ENCODE measurements at places on chromosomes 3 and 15.

DNA sequence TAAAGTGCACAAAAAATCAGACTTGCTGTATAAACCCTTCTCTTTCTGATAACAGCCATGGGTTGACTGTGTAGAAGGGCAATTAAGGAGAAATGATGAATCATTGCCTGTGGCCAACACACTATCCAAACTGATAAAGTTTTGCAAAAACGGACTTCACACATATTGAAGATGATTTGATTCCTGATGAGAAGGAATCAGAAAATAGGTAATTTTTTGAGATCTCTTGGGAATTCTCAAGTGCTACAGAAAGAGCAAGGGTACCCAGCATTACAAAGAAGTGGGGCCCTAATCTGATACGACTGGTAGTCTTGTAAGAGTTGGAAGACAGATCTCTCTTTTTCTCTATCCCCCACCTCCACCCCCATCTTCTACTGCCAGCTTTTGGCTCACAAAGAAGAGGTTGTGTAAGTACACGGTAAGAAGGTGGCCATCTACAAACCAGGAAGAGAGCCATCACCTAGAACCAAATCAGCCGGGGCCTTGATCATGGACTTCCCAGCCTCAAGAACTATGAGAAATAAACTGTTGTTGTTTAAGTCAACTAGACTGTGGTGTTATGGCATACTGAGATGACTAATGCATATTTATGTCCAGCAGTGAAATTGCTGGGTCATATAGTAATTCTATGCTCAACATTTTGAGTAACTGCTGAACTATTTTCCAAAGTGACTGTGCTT, 254.7 kb downstream of the EDEM1 start:
- no peak for DNase-seq

GRCh38 chr15:87686339-87686738, 570.2 kb downstream of the NTRK3 start:
- DNase-seq = no peak

- no peak for DNase-seq
Measured at GRCh38 chr3:115590873-115591272, 32.4 kb upstream of the GAP43 start.

DNA sequence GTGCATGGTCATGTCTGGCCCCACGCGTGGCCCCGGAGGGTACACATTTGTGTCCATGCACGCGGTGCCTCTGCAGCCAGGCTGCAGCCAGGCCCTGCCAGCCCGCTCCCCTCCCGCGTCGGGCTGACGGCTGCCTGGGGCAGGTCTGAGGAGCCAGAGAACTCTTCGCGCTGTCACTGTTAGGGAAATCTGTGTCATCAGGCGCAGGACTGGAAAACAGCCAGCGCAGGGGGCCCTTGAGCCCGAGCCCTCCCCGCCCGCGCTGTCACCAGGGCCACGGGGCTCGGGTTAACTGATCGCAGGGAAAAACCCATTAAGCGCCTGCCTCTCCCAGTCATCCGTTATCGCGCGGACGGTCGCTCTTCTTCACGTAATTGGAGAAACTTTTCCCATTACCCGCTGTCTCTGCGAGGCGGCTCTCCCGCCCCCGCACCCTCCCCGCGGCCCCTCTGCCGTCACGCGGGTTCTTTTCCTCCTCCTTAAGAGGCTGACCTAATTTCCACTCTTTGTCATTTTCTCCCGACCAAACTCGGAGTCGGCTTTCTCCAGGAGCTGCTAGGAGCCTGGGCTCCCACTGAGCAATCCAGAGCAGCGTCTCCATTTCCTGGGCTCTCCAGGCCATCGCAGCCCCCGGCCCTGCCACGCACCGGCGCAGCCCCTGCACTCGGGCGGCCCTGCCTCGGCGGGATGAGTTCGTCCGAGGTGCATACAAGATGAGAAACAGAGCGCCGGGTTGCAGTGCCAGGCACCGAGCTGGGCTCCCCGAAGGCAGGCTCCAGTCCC, 57.5 kb upstream of the PRR23E start:
- DNase-seq = no peak

DNA sequence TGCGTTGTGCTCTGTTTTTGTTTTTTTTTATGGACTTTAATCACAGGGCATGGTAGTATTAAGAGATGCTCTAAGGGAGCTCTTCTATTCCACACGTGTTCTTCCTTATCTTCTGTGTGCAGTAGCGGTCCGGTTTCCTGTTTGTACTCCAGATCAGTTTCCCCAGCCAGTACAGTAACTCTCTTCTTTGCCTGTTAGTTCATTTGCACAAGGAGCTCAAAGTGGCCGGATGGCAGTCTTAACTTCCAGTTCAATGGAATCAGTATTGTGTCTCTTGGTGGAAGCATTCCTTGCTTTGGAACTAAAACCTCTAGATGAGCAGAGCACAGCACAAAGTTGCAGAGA, 122.0 kb downstream of the KLF13 start:
- no peak for DNase-seq

- DNase-seq = no peak
Measured at GRCh38 chr3:157981819-157982218, 124.4 kb downstream of the SHOX2 start.

- DNase-seq = no peak
Measured at GRCh38 chr3:16790432-16791400, 94.0 kb upstream of the PLCL2 start.

GRCh38 chr15:98996169-98996568, 11.4 kb downstream of the PGPEP1L start:
- no peak for DNase-seq

DNA sequence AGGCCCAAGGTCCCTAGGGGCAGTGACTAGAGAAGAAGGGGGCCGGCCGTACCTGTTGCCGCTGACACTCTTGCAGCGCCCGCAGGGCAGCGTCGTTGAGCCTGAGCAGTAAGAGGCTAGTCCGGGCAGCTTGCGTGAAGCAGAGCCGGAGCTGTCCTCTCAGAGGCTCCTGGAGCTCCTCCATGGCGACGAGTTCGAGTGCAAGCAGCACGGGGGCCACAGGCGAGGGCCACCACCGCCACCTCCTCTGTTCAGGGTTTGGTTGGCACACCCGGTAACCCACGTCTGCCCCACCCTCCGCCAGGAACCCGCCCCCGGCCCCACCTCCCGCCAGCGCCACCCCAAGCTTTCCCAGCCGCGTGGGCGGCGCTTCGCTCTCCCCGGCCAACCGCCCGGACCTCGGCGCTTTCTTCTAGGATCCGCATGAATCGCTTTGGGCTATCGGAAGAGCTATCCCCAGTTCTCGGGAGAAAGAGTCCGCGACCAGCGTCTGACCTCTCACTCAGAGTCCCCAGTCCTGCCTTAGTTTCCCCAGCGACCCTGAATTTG, at the start of gene ELL3:
ELL3 (minus strand) TSS at position 249 of the 549 bp plus-strand sequence; CDS start at position 184, 65 bp downstream.
- DNase-seq = peak; percentile 71

GRCh38 chr3:101865751-101866509, 16.6 kb downstream of the NFKBIZ start:
- no peak for DNase-seq

DNA sequence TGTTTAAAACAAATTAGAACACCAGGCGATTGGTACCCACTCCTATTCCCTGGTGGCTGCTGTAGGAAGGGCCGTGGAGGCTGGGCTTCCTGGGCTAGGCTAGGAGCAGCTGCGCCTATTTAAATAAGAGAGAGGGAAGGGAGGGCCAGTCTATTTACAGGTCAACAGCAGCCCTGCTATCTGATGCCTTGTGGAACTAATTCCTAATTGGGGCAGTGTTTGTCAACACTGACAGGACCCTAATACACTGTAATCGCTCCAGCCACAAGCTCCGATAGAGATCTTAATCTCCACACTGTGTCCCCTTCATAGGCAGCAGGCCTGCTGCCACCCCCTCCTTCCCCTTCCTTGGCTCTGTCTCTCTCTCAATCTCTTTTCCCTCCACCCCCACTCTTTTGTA, 116.9 kb upstream of the SOX14 start:
- no peak for DNase-seq

GRCh38 chr15:49134683-49135341, 20.6 kb downstream of the COPS2 start:
- no peak for DNase-seq

- DNase-seq = no peak
Measured at GRCh38 chr15:47720555-47720954, 3.2 kb downstream of the SEMA6D start.

Data from RPMI8226 (cell line).